ENCODE measurements at places on chromosomes 4 and X.

DNA sequence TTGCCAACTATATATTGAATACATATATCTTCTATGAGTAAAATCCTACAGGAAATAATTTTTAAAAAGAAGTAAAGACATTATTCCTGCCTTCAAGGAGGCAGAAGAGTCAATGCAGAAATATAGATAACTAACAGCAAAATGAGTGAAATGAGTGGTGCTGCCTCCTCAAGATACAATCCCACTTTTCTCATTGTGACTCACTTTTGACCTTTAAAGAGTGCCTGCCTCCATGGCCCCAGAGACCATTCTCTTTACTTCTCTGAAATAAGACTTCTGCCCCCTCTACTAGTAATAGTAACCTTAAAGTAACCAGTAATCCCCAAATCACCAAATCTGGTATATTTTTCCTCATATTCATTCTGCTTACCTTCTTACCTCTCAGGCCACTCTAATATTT, 15.5 kb downstream of the SLC10A7 start:
- no peak for DNase-seq

- no peak for DNase-seq
These were observed 11.0 kb upstream of the IL3RA start for GRCh38 chrX:1325515-1326116.

- DNase-seq, result no peak
These were observed 335.3 kb downstream of the PABPC4L start for GRCh38 chr4:133866328-133866699.

DNA sequence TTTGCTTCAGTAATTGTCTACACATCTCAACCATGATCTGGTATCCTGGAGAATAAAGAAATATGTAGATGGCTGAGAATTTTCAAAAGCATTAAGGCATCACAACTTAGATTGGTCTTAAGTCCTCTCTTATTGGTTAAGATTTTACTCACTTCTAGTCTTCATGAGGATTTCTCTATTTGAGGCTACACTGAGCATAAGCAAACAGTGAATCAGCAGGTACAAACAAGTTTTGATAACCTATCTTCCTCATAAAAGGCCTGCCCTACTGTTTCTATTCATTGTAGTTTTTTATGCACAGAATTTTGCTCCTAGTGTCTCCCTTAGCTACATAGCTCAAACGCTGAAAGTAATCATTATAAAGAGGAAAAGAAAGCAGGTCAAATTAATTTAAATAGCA, 460.7 kb upstream of the RPS6KA3 start:
- no peak for DNase-seq

- no peak for DNase-seq
These were observed 168.6 kb downstream of the NSUN7 start for GRCh38 chr4:40918330-40918729.

- no peak for DNase-seq
These were observed 17.6 kb downstream of the PDLIM5 start for GRCh38 chr4:94469221-94469784.

Measured in activated CD4-positive, alpha-beta T cell treated with anti-CD3 and anti-CD28 coated beads, Interleukin-2, Interleukin-4, amounts not matched to agents 100 ng/mL and 50 ng/mL, durations not matched to agents 16 hours and 8 hours (primary cell).